Astrocyte (in vitro differentiated cells and primary cell): ENCODE measurements at places on chromosomes 13 and 19.

DNA sequence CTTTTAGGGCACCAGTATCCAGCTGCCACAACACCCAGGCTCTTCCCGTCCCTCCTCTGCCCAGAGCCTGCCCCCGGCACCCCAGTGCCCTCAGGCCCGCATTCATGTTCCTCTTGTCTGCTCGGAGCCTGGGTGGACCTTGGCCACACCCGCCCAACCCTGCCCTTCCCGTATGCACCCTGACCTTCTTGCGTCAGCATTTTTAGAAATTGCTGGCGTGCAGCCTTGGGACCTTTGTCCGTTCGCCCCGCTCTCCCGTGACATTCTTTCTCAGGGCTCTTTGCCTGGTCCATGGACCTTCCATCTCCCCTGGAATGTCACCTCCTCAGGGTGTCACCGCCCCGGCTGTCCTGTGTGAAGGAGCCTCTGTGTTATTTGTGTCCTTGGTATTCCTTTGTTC lies 7.6 kb downstream of the NUCB1 start:
- DNase-seq = no peak

GRCh38 chr13:51562011-51562671 lies 22.1 kb upstream of the WDFY2 start:
- DNase-seq = no peak

DNA sequence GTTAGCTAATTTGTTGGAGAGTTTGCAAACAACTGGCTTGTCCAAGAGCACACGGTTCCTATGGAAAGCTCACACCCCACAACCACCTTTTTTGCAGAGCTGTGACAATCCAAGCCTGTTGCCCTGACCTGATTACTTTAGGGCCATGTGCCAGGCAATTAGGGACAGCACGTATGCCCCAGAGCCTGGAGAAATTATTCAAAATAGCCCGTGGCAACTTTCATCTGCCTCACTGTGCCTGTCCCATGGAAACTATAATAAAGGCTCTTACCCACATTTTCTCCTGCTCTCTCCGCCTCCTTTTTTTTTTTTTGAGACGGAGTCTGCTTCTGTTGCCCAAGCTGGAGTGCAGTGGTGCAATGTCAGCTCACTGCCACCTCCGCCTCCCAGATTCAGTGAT lies 18.6 kb upstream of the FBN3 start:
- DNase-seq = no peak

GRCh38 chr19:32550666-32551065 lies 30.3 kb upstream of the PDCD5 start:
- no peak for DNase-seq

DNA sequence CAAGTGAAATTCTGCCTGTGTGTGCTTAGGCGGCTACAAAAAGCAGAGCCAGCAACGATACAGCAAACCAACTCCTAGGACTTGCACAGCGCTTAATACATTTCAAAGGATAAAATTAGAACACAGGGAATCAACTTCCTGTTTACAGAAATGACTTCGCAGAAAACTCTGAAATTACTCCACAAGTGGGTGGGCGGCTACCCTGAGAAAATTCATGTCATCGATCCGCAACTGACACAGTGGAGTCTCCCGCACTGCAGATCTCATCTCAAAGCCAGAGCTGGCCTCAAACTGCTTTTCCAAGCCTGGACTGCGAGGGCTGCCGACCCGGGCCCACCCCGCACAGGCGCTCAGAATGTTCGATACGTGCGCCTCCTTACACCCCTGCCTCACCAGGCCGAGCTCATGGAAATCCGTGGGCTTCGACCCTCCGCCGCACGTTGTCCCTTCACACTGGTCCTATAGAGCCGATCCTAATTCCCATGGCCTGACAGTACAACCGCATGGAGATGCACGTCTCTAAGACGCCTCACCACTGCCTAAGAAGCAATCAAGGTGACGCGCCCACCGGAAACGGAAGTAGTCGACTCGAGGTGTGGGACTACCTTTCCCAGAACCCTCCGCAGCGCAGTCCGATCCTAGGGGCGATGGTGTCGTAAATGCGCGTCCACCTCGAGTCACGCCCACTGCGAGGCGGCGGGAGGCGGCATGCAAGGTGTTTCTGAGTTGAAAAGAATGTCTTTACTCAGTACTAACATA lies at the start of gene ZNF229:
Gene ZNF229 (minus strand): TSS at position 557 of the 759 bp plus-strand sequence. CDS start 5,625 bp downstream, outside the sequence.
- peak; percentile 97 for DNase-seq

GRCh38 chr13:53844473-53845146 lies 816.0 kb downstream of the OLFM4 start:
- DNase-seq = no peak

GRCh38 chr19:48896191-48896720 lies 2.3 kb downstream of the TULP2 start:
- no peak for DNase-seq

GRCh38 chr13:98575009-98575903 lies 1.7 kb downstream of the STK24 start:
- DNase-seq = peak; percentile 44

GRCh38 chr19:20470345-20471135 lies 95.0 kb downstream of the ZNF737 start:
- DNase-seq = no peak

- no peak for DNase-seq
Observed at GRCh38 chr13:112771139-112771876, 81.5 kb downstream of the ATP11A start.

DNA sequence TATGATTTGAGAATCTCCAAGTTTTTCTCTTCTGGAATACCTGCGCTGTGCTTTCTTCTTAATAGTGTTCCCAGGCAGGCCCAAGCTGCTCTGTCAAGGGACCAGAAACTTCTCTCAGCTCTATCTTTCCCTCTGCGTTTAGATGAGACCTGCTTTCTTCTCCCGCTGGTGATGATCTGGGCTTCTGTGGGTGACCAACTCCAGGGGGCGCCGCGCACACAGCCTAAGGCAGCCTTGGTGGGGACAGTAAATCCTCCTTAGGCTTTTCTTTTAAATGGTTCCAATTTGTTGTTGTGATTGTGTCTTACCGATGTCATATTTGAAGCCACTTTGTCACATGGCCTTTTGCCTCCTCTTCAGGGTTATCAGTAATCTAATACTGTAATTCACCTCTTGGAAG lies 439.4 kb upstream of the KLF12 start:
- no peak for DNase-seq

DNA sequence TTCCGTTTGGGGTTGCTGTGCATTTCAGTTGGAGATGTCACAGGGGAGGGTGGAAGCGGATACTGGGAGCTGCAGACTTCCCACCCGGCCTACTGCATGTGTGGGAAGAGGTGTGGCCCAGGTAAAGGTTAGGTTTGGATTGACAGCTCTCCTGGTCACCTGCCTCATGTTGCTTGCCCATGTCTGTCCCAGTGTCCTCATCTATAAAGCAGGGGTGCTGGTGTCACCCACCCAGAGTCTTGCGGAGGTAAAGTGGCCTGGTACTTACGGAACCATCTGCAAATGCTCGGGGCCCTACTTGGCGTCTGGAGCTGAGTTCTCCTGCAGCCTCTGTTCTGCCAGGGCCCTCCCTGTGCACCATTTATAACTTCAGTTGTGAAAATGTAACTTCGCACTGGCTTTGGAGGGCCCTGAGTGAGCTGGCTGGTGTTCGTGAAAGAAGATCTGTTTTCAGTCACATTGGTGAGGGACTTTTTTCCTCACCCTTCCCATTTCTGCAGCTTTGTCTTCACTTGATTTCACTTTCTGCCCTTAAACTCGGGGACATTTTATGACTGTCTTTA lies 65.1 kb upstream of the TEX29 start:
- DNase-seq = no peak

- no peak for DNase-seq
Observed at GRCh38 chr13:25910991-25911419, 140.8 kb downstream of the SHISA2 start.

DNA sequence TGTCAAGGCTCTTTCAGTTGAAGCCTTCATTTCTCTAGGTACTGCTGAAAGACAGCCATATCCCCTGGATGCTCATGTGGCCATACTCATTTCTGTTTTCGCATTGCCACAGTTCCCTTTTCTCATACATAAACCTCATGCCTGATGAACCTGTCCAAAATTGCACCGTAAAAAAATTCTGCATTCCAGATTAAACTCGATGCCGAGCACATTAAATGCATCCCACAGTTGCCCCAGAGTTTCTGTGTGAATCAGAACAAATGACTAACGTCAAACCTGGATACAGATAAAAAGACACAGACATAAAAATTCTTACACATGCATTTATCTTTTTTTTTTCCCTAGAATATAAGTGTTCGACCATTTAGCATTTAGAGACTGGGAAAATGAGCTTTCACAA lies 288.2 kb downstream of the COG6 start:
- no peak for DNase-seq

DNA sequence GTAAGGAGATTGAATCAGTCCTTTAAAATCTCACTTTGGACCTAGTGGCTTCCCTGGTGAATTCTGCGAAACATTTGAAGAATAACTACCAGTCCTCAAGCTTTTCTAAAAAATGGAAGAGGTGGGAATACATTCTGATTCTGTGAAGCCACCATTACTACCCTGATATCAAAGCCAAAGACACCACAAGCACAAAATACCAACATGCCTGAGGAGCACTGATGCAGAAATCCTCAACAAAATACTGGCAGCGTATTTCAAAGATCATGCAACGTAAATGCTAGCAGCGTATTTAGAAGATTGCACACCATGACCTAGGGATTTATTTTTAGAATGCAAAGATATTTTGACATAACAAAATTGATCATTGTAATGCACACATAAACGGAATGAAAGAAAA lies 14.4 kb downstream of the ATP4B start:
- peak; percentile 90 for DNase-seq

DNA sequence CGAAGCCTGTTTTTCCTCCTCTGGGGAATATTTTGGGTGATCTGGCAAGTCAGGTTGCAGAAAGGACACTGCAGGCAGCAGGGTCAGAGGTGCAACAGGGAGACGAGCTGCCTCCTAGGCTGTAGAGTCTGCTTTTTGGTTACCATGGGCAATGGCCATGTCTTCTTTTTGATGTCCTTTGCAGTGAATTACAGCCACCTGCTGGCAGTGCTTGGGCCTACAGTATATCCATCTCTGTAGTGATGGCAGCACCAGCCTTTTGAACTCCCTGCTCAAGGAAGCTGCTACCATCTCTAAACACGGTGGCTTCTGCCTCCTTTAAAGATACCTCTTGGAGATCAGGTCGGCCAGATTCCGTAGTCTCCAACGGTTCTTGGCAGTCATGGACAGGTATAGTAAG lies 73.9 kb downstream of the WTIP start:
- no peak for DNase-seq

- no peak for DNase-seq
Observed at GRCh38 chr13:98834254-98834960, 81.9 kb upstream of the SLC15A1 start.

DNA sequence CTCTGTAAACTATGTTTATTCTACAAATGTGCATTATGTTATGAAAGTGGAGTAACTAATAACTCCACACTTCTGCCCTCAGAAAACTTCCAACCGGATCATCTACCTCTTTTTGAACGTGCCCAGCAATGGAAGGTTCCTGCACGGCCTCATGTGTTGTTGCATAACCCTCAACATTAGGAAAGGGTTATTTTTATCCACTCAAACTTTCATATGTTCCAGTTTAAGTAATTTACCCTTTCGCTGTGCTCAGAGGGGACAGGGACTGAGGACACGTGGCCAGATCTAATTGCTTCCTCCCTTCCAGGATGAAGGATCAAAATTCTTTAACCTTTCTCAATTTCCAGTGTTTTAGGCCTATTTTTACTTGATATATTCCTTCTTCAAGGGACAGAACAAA lies 29.6 kb downstream of the IRS2 start:
- no peak for DNase-seq

GRCh38 chr13:50412046-50412617 lies 396.9 kb downstream of the KCNRG start:
- DNase-seq = peak; percentile 32

DNA sequence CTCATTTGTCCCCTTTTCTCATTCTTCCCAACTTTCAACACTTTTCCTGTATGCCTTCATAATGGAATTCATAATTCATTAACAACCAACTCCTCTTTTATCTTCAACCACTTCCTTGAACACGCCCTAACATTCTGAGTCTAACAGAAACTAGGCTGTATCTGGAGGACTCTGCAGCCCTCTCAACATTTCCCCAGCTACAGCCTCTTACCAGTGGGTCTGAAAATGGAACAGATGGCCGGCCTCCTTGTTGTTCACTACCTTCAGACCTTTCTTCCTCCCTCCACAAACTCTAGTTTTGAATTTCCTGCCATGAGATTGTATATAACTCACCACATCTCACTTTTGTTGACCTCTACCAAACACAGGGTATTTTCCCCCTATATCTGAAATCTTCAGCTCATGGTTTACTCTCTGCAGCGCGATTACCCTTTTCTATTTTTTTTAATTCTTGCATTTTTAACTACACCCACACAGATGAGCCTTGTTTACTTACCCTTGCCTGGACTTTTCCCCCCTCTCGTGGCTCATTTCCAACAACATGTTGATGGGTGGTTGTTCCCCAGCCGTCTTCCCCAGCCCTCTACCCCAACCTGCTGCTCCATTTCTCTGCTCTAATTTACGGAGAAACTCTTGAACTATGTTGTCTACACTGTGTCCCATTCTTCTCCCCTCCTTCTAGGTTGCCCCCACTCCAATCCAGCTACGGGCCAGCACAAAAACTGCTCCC lies 846 bp downstream of the ZNF790 start:
- DNase-seq = no peak

- no peak for DNase-seq
Observed at GRCh38 chr19:38539751-38540150, 78.0 kb downstream of the MAP4K1 start.

GRCh38 chr19:29364224-29364726 lies 151.3 kb upstream of the UQCRFS1 start:
- no peak for DNase-seq

DNA sequence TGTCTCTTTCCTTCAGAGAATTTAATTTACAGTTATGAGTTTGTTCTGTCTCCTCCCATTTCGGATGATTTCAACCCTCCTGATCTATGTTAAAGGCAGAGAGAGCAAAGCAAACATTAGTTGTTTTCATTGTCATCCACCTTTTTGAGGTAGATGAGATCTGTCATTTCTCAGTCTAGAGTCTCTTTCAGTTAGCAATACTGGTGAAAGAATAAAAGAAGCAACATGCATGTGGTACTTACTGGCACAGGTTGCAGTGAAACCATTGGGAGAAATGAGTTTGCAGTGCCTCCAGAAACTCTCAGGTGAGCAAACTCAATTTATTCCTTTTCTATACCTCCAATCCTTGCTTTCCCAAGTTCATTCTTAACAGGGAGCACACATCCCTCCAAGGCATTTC lies 99.4 kb downstream of the RBM26 start:
- DNase-seq = no peak

DNA sequence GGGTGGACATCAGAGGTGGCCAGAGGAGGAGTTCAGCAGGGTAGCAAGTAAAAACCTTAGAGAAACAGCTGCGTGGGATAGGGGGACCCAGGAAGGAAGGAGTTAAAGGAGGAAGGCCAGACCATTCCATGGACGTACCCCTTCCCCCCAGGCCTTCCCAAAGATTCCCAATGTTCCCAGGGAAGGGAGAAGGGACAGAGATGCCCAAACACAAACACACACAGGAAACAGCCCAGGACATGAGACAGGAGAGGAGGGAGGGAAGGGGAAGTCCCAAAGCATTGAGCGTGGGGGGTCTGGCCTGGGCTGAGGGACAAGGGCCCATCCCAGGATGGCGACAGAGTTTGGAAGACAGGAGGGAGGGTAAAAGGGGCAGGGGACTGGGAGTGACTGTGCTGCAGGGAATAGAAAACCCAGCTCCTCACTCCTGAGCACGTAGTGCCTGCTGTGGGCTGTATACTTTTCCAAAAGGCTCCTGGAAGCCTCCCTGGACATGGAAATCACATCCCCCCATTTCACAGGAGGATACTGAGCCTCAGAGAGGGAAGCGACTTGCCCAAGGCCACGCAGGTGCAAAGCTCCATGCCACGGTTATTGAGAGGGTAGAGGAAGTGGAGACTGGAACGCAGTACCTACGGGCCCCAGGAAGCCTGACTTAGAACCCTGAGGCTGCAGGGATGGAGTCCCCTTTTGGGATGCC lies 1.1 kb downstream of the SYDE1 start:
- no peak for DNase-seq
